ENCODE measurements at places on chromosomes 3 and 15. TPM values are rescaled to one million over a fixed set of nuclear protein-coding genes. Genes with fewer than 3 reads are reported as not detected.

DNA sequence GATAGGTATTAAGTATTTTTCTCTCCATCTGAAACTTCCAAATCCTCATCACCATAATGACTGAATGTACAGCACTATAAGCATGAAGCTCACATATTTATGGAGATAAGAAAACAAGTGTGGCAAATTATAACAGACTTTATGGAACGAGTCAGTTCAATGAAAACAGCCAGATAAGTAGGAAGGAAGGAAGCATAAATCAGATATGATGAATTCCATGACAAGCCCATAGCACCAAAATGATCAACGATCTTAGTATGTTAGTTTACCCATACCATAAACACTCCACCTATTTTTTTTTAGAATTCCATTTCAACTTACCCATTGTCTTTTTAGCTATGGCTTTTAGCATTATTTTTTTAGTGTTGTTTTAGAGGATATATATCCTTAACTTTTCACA lies 169.5 kb downstream of the TNIK start:
- no peak for DNase-seq

- DNase-seq, result no peak
These were observed 75.2 kb upstream of the HERC1 start for GRCh38 chr15:63908991-63909390.

GRCh38 chr3:157271283-157271882 lies 111.4 kb upstream of the CCNL1 start:
- DNase-seq, result no peak

DNA sequence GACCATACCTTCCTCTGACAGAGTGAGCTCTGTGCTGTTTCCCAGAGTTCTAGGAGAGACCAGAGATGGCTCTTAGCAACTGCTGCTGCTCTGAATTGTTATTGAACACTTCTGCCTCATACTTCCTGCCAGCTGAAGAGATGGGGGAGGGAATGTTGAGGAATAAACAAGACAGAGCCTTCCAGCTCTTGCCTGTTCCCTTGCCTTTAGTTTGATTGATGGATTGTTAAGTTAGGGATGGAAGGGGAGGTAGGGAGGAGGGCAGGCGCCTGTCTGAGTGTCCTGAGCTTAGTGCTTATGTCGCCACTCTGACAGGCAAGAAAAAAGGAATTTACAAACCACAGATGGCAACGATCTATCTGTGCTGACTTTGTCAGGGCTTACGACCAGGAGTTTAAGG lies 42.8 kb downstream of the ZNF609 start:
- no peak for DNase-seq

GRCh38 chr3:23055733-23056376 lies 147.3 kb upstream of the UBE2E2 start:
- peak; percentile 60 for DNase-seq

GRCh38 chr3:131151-131888 lies 65.2 kb upstream of the CHL1 start:
- DNase-seq, result no peak

DNA sequence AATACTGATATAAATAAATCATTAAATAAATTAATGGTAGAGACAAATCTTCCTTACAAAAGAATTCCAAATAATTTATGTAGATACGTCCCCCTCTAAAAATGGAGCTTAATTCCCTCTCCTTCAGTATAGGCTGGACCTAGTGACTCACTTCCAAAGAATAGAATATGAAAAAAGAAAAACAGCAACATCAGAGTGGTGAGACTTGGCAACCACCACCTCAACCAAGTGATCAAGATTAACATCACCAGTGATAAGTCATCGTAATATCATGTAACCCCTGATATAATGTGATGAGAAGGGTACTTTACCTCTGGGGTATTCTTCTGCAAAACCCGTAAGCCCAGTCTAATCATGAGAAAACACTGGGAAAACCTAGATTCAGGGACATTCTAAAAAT lies 13.4 kb downstream of the GOLGB1 start:
- DNase-seq, result no peak

DNA sequence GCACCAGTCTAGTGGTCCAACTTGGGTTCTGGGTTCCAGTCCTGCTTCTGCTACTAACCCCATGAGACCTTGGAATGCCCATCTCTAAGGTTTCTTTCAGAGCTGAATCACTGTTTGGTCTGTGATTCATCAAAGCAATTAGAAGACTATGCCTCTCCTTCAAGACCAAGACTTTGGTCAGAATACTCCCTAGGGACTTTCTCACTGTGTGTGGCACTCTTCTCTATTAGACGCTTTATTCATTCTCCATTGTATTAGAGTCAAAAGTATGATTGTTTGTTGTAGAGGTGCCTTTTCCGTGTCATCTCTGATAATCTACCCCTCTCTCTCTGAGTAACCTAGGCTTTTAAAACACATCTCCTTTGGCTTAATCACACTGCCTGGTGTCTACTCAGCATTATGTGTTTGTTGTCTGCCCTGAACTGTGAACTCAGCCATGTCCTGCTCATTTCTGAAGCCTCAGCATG lies 90.5 kb downstream of the LPP start:
- peak; percentile 73 for DNase-seq

- DNase-seq, result no peak
These were observed 82.2 kb downstream of the TRAK1 start for GRCh38 chr3:42173307-42173706.

GRCh38 chr3:4751502-4752101 lies 227.6 kb upstream of the BHLHE40 start:
- peak; percentile 5 for DNase-seq

DNA sequence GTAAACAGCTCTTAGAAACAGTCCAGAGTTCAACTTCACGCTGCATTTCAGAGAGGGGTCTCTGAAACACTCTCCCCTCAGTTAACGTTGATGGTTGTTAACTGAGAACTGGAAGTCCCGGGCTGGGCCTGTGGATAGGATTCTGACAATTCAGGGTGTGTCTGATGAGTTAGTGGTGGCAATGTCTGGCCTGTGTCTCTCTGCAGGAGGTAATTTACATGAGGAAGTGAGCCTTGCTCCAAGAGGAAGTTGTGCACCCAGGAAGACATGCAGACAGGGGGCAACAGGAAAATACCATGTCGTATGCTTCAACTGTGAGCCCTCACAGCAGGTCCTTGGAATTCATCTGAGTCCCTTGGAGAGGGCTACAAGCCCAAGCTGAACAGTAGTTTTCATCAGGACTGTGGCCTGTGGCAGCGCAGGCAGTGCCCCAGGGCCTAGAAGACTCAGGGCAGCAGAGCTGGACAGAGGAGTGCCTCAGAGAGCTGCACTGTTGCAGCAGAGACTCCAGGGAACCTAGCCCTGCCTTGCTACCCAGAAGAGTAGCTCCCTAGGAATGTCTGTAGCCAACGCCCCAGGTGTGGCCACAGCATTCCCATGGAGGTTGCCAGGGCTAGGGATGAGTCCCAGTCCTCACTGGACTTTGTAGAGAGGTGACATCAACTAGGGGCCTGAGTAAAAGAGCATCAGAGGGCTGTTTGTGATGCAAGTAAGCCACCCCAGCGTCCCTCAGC lies 104.6 kb upstream of the SELENOK start:
- DNase-seq, result no peak

GRCh38 chr3:81152156-81152555 lies 609.3 kb downstream of the GBE1 start:
- no peak for DNase-seq

- DNase-seq, result no peak
These were observed 195.1 kb downstream of the DTWD1 start for GRCh38 chr15:49815950-49816349.

DNA sequence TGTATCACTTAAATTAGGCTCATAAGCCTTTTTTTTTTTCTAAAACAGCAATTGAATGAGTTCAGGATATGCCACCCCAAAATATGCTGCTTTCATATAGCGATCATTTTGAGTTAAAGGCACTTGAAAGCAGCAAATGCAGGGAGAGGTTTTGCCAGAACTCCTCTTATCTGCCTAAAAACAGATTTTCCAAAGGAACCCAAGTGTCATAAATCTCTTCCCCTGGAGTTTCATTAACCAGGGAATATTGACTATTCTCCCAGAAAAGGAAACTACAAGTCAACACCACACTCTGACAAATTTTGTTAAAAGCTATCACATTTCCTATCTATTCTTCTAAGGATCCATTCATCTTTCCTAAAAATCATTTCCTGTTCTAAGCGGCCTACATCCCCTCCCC lies 11.3 kb downstream of the DNAAF4 start:
- no peak for DNase-seq

The DPPA2 gene
- total RNA-seq, result not detected

The ZBTB20 gene
- total RNA-seq, result 26.5 TPM

The HAPLN3 gene
- 3.8 TPM for total RNA-seq

The ROBO1 gene
- total RNA-seq, result 17.5 TPM

The WDR73 gene
- 29.5 TPM for total RNA-seq

The PEAK1 gene
- total RNA-seq, result 20.7 TPM

All from PC-9 (cell line).